NCI-H748 treated with DMSO at 0.1 percent for 48 hours (cell line): ENCODE measurements at places on chromosomes 6 and 20.
A peak's percentile ranks its signal among the peaks of the same experiment; 100 is the strongest.

GRCh38 chr6:4518506-4518905 is 257.7 kb upstream of the CDYL start:
- DNase-seq = no peak

- peak; percentile 36 for DNase-seq
Measured at GRCh38 chr6:135250751-135251497, 69.8 kb downstream of the MYB start.

- DNase-seq = no peak
Measured at GRCh38 chr6:45226081-45226480, 102.0 kb upstream of the RUNX2 start.

DNA sequence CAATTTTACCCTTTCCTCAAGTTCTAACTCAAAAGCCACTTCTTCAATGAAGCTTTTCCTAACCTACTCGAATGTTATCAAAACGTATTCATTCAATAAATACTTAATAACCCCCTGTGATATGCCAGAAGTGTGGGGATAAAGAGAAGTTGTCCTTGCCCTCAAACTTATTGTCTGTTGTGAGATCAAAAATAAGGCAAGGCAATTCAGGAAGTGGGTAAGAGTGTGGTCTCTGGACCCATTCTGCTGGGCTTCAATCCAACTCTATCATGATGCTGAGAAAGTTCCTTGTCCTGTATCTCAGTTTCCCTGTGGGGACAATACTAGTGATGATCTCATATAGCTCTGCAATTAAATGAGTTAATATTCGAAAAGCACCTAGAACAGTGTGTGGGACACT is 92.8 kb downstream of the PRDM1 start:
- no peak for DNase-seq

DNA sequence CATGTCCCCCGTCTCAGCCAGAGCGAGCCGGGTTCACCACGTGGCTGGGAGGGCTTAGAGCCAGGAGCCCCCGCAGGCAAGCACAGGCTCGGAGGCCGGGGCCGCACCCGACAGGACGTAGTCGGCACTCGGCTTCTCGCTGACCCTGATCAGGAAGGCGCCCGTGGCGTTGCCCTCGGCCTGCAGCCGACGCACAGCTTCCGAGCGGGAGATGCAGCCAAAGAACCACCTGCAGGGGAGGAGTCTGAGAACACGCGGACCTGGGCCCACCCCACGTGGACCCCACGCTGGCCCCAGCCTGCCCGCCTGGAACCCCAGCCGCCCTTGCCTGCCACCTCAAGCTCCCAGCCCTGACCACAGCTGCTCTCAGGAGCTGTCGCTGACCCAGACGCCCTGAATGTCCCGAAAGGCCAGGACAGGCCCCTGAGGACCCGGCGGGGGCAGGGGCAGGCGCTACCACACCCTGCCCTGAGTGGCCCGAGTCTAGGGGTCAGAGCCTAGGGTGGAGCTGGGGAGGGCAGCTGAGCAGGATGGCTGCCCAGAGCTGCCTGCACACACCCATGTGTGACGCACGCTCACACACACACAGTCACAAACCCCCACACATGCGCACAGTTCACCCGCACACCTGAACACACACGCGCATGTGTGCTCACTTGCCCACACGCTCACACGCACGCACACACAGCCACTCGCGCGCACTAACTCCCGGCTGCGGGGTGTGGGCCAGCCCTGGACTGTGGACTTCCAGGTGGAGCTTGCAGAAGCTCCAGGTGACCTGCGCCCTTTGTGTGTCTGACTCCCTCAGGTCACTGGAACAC is 2.1 kb downstream of the PTK6 start:
- no peak for DNase-seq

GRCh38 chr6:119297049-119297448 is 52.5 kb downstream of the MAN1A1 start:
- DNase-seq = no peak

- no peak for DNase-seq
Measured at GRCh38 chr6:44157152-44157521, 1.5 kb upstream of the CAPN11 start.

DNA sequence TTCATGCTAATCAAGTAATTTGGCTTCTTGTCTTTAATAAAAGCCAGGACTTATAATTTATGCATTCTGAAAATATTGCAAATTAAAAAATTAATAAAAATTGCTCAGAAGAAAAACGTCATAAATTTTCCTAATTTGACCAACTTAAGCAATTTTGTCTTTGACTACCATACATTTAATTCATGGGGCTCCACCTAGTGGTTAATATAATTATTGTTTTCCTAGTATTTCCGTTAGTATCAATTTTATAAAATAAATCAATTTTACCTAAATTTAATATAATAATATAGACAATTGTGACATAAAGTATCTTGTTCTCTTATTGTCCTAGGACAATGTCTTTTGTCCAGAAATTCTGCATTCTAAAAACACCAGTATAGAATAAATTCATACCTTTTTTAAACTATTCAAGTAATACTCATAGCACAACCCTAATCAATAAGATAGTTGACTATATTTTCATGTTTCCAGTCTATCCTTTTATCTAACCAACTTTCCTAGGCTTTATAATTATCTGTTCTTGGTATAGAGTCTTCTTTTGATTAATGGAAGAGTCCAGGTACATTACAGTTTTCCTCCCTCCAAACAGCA is 319.9 kb downstream of the TRDN start:
- peak; percentile 37 for DNase-seq

- no peak for DNase-seq
Measured at GRCh38 chr6:44192428-44193041, 24.2 kb upstream of the MYMX start.

DNA sequence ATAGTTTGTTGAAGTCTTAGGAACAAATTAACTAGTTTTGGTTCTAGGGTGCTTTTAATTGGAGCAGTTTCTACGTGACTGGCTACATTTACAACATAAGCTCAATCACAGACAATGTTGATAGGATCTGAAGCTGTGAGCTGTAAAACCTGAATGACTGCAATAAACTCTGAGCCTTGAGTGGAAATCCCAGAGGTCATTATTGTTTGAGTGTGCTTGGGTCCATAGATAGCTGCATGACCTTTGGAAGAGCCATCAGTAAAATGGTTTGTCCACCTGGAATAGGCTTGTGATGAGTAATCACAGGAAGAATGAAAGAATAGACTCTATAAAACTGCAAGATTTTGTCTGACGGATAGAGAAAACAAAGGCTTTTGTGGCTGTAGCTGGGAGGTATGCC is 26.7 kb downstream of the HLA-DRB1 start:
- no peak for DNase-seq

DNA sequence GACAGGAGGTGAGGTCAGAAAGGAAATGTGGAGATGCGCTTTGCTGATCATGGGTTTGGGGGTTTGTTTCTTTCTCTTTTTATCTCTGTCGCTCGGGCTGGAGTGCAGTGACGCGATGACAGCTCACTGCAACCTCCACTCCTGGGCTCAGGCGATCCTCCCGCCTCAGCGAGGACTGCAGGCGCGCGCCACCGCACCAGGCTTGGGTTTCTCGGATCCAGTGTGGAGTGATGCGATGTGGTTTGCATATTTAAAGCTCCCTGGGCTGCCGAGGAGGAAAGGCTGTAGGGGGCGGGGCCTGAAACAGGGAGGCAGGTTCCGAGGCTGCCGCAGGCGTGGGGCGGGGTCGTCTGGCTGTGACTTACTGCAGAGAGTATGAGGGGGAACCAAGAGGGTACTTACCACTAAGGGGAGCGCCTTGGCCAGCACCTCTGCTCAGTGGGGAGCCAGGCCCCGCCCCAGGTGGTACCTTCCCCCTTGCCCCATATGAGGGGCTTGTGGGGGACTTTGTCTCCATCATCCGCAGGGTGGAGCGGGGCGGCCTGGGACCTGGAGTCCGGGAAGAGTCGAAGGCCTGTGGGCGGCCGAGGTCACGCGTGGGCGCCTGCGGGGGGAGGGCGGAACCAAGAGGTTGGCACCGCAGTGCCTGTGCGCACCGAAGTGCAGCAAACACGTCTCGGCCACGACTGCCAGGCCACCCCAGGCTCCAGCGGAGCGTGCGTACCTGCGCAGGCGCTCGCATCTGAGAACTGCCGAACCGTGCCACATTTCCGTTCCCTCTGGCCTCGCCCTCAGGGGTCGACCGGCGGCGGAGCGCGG is 12.7 kb upstream of the BAK1 start:
- no peak for DNase-seq

- DNase-seq = no peak
Measured at GRCh38 chr6:156114541-156114940, 658.9 kb upstream of the NOX3 start.

DNA sequence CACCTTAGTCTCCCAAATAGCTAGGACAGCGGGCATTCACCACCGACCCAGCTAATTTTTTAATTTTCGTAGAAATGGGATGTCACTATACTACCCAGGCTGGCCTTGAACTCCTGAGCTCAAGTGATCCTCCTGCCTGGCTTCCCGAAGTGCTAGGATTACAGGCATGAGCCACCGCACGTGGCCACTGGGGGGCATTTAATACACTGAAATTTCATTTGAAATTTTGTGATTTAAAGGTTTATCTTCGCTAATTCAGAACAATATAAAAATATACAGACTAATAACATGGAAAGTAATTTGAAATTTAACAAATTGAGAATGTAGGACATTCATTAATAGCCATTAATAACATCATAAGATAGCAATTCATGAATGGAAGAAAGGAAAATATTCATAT is 20.5 kb upstream of the TBC1D32 start:
- DNase-seq = no peak

DNA sequence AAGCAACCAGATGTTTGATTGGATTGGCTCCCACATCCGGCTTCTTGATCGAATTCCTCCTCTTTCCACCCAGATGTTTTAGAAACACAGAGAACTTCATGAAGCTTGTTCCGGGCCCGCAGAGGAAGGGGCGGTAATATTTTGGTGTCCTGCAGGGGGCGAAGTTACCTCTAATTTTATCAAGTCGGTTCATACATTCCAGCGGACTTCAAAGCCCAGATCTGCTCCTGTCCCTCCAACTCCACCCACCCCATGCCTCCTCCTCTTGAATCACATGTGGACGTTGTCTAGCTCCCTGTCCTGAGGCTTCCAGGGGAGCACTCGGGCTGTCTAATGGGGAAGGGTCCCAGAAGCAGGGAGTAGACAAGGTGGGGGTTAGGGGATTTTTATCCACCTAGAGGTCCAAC is 2.9 kb upstream of the BMP6 start:
- DNase-seq = peak; percentile 77

GRCh38 chr6:117495869-117496268 is 13.4 kb downstream of the DCBLD1 start:
- no peak for DNase-seq

GRCh38 chr20:32621071-32621890 is 36.1 kb upstream of the NOL4L start:
- DNase-seq = no peak

- DNase-seq = no peak
Measured at GRCh38 chr6:169783401-169783800, 32.0 kb downstream of the ERMARD start.

DNA sequence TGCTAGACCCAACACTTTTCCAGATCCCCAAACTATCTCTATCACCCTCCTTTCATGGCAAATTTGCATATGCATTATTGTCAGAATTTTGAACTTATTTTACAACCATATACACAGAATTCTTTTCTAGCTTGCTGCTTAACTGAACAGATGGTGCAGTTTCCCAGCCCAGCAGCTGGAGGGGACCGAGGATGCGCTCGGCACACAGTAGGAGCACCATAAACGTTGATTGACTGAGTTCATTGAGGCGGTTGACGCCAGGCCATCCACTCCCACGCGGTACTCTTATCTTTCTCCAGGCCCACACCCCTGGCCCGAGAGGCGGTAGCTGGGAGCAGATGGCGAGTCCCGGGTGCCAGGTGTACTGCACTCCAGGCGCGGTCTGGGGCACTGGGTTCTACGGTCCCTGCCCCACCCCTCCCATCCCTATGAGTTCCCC is 6.8 kb upstream of the SOX4 start:
- no peak for DNase-seq

DNA sequence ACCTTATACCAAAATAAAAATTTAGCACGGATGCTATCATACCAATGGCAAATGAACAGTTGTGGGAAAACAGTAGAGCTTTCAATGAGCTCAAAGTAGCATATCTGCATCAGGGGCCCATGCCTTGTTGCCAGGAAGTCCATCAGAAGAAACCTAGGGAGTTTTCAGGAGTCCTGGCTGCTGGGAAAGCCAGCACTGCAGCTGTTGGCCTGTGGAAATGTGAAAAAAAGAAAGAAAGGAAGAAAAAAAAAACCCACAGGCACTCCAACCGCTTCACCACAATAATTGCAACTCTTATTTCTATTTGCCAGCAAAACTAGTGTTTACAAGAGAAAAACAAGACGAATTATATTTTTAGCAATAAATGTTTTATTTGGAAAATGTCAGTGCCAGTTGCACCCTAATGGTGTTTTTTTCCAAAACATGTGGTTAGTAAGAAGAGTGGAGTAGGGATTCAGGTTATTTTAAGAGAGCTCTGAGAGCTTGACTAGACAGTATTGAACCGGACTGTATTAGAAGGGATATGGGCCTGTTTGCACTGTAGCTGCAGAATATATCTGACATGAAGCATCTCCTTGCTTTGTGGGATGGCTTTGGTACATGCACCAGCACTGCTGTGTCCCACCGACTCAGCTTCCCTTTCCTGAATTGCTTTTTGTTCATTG is 137.3 kb downstream of the CCDC170 start:
- no peak for DNase-seq

DNA sequence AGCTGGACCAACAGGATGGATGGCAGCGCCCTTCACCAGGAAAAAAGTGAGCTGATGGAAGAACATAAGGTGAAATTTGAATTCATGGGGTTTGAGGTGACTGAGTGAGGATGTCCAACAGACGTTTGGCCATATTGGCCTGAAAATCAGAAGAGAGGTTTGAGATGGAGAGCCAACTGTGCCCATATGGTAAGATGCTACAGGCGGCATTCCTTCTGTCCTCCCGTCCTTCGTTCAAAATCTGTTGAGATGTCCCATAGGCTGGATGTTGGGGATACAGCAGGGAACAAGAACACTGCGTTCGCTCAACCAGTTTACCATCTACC is 468 bp upstream of the CMTR1 start:
- no peak for DNase-seq

DNA sequence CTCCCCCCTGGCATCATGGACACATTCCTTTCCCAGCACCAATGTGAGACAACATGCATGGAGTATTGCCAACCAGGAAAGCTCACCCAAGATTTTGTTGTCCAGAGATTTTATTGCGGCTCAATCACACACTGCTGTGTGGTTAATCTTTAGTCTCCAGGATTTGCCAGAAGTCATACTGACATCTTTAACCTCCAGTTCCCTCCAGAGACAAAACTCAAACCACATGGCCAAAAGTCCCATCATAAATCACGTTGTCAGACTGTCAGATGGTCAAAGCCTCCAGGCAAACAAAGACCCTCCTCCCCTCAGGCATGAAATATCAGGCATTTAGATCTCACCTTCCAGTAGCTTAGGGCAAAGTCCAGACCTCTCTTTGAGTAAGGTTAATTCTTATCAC is 97.3 kb upstream of the OPRM1 start:
- DNase-seq = no peak

- DNase-seq = no peak
Measured at GRCh38 chr20:50980071-50980681, 21.6 kb downstream of the MOCS3 start.

- DNase-seq = no peak
Measured at GRCh38 chr20:2397595-2398145, 17.0 kb downstream of the TGM6 start.

GRCh38 chr6:28633445-28634215 is 107.9 kb downstream of the GPX5 start:
- DNase-seq = no peak
